HEK293T (cell line): ENCODE measurements at places on chromosomes 5 and 9.

DNA sequence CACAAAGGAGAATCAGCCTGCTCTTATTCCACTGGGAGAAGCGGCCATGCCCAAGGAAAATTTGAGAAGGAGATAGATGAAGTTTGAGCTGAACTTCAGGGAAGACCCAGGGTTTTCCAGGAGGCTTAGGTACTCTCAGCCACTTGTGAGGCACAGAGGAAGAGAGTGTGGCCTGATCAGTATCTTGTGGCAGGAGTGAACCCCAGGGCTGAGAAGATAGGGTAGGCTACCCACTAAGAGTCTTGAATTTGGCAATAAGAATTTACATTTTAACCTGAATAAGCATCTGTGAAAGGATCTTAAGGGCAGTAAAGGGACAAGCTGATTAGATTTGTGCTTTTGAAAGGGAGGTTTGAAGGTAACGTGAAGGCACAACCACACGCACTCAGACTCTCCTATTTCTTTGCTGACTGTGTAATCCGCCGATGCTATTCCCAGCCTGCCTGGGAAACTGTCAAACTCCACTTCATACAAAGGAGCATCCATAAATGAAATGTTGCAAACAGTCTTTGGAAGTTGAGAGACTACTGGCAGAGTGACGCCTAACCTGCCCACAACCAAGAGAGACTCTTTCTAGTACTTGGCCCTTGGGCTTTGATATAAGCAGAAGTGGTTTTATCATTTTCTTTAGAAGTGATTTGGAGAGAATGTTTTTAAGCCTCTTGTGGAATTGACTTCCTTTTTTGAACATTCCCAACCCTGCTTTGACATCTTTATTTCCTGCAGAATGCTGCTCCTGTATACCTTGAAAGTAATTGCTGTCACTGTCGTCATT lies 108.2 kb upstream of the VCAN start:
- DNase-seq: no peak

DNA sequence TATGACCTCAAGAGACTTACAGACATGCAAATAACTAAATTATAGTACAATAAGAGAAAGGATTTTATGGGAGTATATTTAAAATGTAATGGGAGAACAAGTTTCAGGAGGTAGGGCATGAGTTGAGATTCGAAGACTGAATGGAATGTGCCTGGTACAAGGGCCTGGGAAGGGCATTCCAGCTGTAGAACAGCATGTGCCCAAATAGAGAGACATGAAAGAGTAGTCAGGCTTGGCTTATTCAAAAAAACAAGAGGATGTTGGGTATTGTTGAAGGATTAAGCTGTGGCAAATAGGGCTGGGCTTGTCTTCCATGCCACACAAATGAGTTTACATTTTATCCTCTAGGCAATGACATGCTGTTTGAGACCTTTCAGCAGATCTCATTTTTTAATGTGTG lies 86.9 kb downstream of the FOCAD start:
- DNase-seq: no peak

DNA sequence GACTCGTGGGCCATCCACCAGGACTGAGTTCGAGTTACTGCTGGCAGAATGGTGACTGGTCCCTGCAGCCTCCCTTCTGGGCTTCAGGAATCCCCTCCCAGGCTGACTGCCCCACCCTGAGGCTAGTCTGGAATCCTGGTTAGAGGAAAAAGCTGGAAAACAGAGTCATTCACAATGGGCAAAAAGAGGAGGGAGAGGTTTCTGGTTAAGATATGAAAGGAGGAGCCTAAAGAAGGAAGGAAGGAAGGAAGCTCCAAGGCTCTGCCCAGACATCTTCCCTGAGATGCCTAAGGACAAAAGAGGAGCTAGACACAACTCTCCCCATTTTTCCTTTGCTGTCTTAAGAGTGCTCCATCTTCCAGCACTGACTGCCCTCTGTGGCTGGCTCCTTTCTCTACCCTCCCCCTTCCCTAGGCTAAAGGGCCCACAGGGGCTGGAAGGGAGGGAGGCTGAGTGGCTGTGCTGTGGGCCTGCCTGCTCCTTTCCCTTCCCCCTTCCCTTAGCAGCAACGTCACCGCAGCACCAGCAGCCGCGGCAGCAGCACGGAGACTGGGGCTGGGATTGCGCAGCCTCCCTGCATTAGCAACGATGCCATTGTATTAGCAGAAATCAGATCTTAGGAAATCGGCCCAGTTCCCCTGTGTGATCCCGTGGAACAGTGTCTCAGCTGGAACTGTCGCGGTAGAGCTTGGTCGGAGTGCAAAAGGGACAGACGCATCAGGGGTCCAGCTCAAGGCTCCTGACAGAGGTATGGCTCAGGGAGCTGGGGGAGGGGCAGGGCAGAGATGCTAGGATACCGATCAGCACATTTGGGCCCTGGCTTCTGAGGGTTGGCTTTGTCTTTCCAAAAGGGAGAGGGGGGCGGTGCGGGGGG lies 48.7 kb downstream of the RUSC2 start:
- no peak for DNase-seq

- DNase-seq: no peak
Observed at GRCh38 chr9:6955251-6955921, 197.6 kb downstream of the KDM4C start.

DNA sequence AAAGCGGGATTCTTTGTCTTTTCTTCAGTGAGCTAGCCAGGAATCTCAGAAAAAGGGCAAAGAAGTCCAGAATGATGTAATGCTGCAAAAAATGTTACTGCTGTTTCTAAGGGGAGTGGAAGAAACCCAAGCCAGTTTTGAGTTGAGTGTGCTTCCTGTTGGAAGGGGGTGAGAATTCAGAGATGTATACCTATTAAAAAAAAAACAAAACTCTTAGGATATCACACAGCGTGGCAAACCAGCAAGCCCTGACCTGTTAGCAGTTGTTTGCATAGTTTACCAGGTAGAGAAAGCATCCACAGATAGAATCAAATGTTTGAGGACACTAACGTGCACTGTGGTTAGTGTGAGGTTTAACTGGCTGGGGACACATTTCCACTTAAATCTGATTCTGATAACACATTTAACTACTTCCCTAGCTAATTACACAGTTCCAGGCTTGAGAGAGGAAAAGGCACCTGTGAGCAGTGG lies 11.4 kb downstream of the BASP1 start:
- no peak for DNase-seq

GRCh38 chr5:78644741-78645300 lies 3.8 kb downstream of the LHFPL2 start:
- DNase-seq: no peak

- no peak for DNase-seq
Observed at GRCh38 chr9:94900222-94901018, 173.9 kb downstream of the AOPEP start.

GRCh38 chr5:38008198-38008597 lies 168.4 kb upstream of the GDNF start:
- no peak for DNase-seq

DNA sequence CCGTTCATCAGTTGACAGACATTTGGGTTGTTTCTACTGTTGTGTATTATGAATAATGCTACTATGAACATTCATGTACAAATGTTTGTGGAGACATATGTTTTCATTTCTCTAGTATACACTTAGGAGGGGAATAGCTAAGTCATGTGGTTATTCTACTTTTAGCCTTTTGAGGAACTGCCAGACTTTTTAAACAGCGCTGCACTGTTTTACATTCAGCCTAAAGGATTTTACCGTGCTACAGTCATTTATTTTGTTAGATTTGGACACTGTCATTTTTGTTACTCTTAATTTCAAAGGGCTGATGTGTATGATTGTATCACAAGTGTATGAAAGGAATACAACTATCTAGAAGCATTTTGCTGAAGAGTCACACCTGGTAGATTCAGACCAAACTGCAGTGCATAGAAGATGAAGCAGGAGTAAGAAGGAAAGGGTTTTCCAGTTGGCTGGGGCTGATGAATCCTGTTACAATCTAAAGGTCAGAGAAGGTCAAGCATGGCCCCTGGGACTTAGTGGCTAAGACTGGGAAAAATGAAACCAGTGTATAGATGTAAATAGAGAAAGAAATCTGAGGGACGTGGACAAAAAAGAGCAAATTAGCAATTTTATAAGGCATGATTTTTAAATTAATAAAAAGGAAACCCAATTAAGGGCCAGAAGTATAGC lies 509.7 kb downstream of the PSAT1 start:
- DNase-seq: no peak

- DNase-seq: no peak
Observed at GRCh38 chr5:124705577-124705976, 40.9 kb downstream of the ZNF608 start.

- DNase-seq: no peak
Observed at GRCh38 chr9:72292256-72292682, 72.7 kb downstream of the ZFAND5 start.

- no peak for DNase-seq
Observed at GRCh38 chr5:94288937-94289336, 329.5 kb downstream of the KIAA0825 start.

- no peak for DNase-seq
Observed at GRCh38 chr9:93600504-93600903, 24.1 kb downstream of the PHF2 start.

- DNase-seq: no peak
Observed at GRCh38 chr9:128523199-128523925, 18.8 kb downstream of the GLE1 start.

DNA sequence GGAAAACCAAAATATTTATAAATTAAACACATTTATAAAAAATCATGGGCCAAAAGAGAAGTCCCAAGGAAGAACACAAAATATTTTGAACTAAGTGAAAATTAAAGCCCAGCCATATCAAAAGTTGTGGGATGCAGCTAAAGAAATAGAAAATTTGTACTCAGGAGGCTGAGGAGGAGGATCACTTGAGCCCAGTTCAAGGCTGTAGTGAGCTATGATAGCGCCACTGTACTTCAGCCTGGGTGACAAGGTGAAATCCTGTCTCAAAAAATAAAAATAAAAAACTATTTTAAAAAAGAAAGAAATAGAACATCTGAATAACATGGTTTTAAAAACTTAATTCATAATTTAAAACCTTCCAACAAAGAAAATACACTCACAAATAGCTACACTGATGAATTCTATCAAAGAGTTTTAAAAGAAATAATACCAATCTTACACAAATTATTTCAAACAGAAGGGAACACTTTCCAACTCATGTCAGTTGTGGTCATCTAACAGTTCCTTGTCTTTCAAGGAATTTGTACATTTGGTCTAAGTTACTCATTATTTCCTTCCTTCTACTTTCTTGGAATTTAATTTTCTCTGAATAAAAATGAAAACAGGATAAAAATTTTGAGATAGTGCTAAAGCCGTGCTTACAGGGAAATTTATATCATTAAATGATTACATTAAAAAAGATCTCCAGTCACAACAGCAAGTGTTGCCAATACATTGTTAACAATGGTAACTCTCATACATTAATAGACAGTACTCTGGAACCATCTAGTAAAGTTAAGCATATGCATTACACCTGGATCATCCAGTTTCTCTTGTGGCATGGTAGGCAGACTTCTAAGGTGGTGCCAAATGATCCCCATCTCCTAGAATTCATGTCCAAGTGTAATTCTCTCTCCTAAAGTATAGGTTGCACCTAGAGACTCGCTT lies 17.8 kb downstream of the PTBP3 start:
- no peak for DNase-seq

DNA sequence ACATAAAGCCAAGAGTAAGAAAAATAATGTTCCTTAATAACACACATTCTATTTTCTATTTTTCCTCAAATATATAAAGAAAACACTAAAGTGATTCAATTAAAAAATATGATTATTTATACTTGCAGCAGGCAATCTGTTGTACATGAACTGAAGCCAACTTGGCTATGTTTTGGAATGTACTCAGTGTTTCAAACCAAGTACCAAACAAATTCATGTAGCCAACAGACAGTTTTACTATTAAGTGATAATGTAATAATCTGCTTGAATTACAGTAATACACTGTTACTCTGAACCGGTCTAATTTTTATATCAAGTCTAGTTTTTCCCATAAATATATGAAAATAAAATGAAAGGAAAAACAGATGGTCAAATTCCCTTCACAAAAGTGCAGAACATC lies 58.0 kb downstream of the CEP120 start:
- no peak for DNase-seq

GRCh38 chr5:133474851-133475590 lies 137.3 kb downstream of the FSTL4 start:
- no peak for DNase-seq

DNA sequence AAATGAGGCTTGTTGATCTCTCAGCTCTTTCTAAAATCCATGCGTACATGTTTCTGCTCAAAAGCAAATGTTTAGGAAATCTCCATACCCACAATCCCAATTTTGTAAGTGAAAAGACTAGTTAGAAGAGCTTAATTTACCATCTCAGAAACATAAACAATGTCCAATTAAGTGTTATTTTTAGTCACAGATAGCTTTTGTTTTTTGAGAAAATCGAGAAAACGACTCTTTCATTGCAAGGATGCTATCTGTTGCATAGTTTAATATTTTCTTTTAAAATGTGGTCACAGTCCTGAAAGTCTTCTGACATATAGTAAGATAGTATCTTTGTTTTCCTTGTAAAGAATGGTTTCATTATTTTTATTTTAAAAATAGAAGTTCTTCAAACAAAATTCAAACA lies 338.0 kb upstream of the DAB2 start:
- DNase-seq: no peak

- DNase-seq: no peak
Observed at GRCh38 chr5:147388184-147389108, 121.4 kb downstream of the DPYSL3 start.

- no peak for DNase-seq
Observed at GRCh38 chr5:66821688-66822429, 225.7 kb downstream of the MAST4 start.

GRCh38 chr5:4013106-4013898 lies 417.7 kb downstream of the IRX1 start:
- DNase-seq: no peak

DNA sequence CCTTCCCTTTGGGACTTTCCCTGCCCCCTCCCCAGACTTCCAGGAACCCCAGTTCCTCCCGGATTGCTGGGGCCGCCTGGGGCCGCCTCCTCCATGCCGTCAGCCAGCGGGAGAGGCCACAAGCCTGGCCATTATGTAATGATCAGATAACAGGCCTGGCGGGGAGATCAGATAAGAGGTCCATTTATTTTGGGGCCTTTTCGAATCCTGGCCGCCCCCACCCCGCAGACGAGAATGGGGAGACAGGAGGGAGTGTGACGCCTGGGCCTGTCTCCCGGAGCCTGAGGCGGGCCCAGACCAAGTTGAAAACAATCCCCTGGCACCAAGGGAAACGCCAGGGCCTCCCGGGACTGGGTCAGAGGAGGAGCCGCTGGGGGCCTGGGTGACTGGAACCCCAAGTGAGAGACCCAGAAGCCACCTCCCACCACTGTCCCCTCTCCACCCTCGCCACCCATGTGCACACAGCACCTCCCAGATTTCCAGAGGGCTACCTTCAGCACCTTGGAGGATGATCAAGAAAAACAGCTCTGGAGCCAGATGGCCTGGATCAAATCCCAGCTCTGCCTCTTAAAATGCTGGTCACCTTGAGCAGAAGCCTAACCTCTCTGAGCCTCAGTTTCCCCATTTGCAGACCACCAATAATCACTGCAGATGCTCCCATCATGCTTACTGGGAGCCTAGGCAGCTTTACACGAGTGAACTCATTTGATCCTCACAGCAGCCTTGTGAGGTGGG lies 7.8 kb downstream of the ENG start:
- no peak for DNase-seq
